Stimulated activated CD4-positive, alpha-beta T cell treated with anti-CD3 and anti-CD28 coated beads, Interleukin-12 subunit alpha, Interleukin-12 subunit beta, amount 100 ng/mL, for 4 hours (primary cell): ENCODE measurements at places on chromosomes 11 and 22.

- no peak for DNase-seq
Measured at GRCh38 chr11:115157247-115157646, 347.0 kb downstream of the CADM1 start.

DNA sequence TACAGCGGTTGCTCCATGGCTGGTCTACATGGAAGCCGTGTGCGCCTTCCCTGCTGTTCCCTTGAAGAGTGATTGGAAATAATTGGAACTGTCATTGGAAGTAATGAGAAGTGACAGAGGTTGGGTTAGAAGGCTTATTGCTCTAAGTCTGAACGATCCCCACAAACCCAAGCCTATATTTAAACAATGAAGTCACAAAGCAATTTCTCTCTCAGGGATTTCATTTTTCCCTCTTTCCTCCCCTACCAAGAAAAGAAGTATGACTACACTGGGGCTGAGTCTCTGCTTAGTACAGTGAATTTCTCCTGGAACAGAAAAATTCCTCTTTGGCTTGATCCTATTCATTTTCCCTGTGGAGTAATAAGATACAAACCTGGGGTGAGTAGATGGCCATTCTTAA, 7.8 kb downstream of the CLMP start:
- DNase-seq: no peak

- DNase-seq: no peak
Measured at GRCh38 chr11:37504921-37505320, 906.9 kb upstream of the RAG2 start.

GRCh38 chr11:124812876-124813275, 12.7 kb upstream of the MSANTD2 start:
- DNase-seq: no peak
